ENCODE measurements at places on chromosomes 4 and X. TPM values are rescaled to one million over a fixed set of nuclear protein-coding genes. Genes with fewer than 3 reads are reported as not detected.

- H3K4me3 ChIP-seq, result no peak overlapping the region
- no peak for DNase-seq
- H3K27me3 ChIP-seq, result no peaks in the 10 kb centered on the region
- H3K4me1 ChIP-seq, result peaks cover 11% of the 10 kb centered on the region
- no peaks in the 10 kb centered on the region for H3K36me3 ChIP-seq
Observed at GRCh38 chr4:84914686-84915395, 51.6 kb downstream of the WDFY3 start.

GRCh38 chr4:168541266-168541953 is 44.6 kb downstream of the PALLD start:
- no peak for DNase-seq
- no peaks in the 10 kb centered on the region for H3K36me3 ChIP-seq
- H3K27me3 ChIP-seq, result no peaks in the 10 kb centered on the region
- H3K4me3 ChIP-seq, result no peak overlapping the region
- H3K4me1 ChIP-seq, result no peaks in the 10 kb centered on the region

GRCh38 chr4:146548443-146548842 is 26.7 kb upstream of the SLC10A7 start:
- H3K27me3 ChIP-seq, result no peaks in the 10 kb centered on the region
- H3K36me3 ChIP-seq, result no peaks in the 10 kb centered on the region
- no peak overlapping the region for H3K4me3 ChIP-seq
- no peak overlapping the region for H3K27ac ChIP-seq
- no peaks in the 10 kb centered on the region for H3K4me1 ChIP-seq

The PCYT1B gene
- total RNA-seq, result 0.33 TPM

- no peak for DNase-seq
- no peak overlapping the region for H3K4me3 ChIP-seq
- H3K27ac ChIP-seq, result peak overlapping the region; percentile 91
- H3K36me3 ChIP-seq, result no peaks in the 10 kb centered on the region
Observed at GRCh38 chr4:74108457-74109115, 9.6 kb upstream of the CXCL2 start.

DNA sequence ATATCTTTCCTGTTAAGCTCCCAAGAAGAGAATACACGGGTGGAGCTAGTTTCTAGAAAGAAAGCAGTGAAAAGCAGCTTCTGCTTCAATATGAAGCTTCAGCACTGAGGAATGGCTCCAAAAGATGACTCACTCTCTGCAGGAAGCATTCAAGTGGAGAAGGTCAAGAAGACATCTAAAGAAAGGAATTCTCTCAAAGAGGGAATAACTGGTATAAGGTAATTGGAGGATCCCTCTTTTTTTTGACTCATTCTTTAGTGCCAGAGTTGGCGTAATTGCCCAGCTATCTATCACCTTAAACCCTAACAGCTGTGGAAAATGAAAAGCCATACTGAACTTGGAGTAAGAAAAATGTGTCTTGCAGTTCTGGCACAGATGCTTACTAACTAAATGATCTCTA is 3.5 kb downstream of the EDA2R start:
- no peaks in the 10 kb centered on the region for H3K36me3 ChIP-seq
- H3K27ac ChIP-seq, result peak overlapping the region; percentile 68
- no peak for DNase-seq
- H3K4me1 ChIP-seq, result no peaks in the 10 kb centered on the region

The CT45A3 gene
- total RNA-seq, result not detected

DNA sequence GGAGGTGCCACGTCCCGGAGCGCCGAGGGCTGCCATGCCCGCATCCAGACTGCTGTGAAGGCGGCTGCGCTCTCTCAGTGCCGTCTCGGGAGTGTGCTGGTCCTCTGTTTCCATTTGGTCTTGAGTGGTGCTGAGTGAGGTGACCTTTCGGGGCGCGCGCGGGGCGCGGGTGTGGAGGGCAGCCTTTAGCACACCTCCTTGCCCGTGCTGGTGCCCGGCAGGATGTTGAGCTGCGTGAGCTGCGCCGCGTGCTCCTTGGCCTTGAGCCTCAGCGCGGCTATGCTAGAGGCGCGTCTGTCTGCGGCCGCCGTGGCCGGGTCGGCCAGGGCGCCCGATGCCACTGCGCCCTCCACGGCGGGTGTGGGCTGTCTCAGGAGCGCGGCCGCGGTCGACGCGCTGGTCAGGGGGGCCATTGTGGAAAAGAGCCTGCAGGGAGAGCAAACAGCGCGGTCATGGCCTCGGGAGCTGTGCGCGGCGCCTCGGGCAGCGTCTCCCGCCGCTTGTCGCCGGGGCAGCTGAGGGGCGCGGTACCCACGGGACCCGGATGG is 11.2 kb downstream of the ARX start:
- no peak for DNase-seq
- no peaks in the 10 kb centered on the region for H3K27me3 ChIP-seq

The FAAH2 gene
- 30.2 TPM for total RNA-seq

DNA sequence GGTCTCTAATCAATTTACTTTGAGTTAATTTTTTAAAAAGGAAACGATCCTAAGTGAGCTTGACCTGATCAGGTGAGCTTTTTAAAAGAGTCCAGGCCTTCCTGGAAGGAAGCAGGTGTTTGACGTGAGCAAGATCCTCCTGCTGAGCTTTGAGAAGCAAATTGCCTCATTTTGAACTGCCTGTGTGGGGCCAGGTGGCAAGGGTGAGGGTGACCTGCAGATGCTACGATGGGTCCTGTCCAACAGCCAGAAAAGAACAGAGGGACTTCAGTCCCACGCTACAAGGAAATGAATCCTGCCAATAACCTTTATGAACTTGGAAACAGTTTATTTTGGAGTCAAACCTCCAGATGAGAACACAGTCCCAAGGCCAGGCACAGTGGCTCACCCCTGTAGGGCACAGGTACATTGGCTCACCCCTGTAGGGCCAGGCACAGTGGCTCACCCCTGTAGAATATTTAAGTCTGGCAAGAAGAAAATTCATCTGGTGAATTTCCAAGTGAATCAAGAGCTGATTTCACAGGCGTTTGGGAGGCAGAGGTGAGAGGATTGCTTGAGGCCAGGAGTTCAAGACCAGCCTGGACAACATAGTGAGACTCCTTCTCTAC is 58.1 kb downstream of the CASP3 start:
- no peak overlapping the region for H3K27ac ChIP-seq
- DNase-seq, result no peak
- no peak overlapping the region for H3K4me3 ChIP-seq
- H3K27me3 ChIP-seq, result no peaks in the 10 kb centered on the region
- H3K36me3 ChIP-seq, result no peaks in the 10 kb centered on the region

DNA sequence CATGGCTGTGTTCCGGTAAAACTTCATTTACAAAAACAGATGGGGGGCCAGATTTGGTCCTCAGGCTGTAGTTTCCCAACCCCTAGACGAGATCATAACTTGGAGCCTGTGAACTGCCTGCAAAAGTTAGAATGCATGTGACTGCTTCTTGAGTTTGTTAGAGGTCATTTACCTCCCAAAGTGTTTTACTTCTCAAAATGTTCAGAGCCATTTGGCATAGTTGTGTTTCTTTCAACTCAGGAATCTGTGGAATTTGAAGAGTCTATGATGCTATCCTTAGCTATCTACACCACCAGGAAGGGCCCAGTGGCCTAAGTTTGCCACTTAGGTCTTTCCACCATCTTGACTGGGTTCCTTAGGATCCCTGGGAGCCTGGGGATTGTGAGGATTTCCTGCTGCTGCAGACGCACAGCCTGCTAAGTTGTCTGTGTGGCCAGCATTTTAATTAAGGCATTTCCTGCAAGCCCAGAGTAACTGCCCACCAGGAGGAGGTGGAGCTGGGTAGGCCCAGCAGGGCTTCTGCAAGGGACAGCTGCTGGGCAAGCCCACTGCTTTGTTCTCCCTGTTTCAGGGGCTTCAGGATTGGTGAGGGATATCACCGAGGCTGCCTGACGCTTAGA is 53.1 kb downstream of the CCNI start:
- H3K27me3 ChIP-seq, result no peaks in the 10 kb centered on the region
- DNase-seq, result no peak
- H3K4me1 ChIP-seq, result no peaks in the 10 kb centered on the region
- H3K27ac ChIP-seq, result peak overlapping the region; percentile 25
- no peaks in the 10 kb centered on the region for H3K36me3 ChIP-seq

GRCh38 chrX:45592101-45592500 is 391.4 kb upstream of the DIPK2B start:
- no peak for DNase-seq
- no peak overlapping the region for H3K27ac ChIP-seq

DNA sequence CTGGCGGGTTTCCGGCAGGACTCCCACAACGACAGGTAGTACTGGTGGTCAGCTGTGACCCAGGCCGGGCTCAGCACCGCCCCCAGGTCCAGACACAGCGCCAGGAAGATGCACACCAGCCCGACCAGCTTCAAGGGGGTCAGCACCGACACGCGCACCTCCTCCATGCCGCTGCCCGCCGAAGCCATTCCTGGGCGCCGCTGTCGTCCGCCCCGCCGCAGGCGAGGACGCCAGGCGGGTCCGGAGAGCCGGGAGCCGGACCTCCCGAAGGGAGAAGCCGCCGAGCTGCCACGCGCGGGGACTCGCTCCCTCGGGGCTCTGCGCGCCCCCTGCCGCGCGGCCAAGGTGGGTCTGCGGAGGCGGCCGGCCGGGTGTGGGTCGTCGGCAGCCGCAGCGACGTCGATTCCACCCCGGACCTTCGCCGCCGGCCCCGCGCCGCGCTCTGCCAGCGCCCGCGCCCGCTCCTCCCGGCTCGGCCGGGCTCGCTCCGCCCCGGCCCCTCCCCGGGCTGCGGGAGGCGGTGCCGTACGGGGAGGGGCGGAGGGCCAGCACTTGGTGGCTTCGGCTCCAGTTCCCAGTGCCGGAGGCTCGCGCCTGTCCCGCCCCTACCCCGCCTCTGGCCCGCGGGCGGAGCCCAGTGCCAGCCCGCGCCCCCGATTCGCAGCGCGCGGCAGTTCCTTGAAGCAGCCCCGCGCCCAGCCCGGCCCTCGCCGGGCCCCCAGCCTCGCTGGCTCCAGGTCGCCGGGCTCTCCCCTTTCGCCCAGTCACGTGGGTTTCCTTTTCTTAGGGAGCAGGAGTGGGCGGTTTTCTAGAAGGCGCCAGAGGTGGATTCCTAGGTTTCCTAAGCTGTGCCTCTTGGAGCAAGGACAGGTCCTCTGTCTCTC is at the start of gene TMEM47:
TMEM47 (minus strand) TSS at position 444 of the 884 bp plus-strand sequence; CDS start at position 188, 256 bp downstream.
- peak; percentile 40 for DNase-seq
- H3K4me3 ChIP-seq, result peak within 1 kb of the TSS; percentile 57
- no peaks in the 10 kb centered on the region for H3K4me1 ChIP-seq
- no peaks in the 10 kb centered on the region for H3K36me3 ChIP-seq
- peaks cover 26% of the 10 kb centered on the region for H3K27me3 ChIP-seq

GRCh38 chr4:77821775-77822174 is 2.6 kb upstream of the CNOT6L start:
- H3K4me3 ChIP-seq, result peak overlapping the region; percentile 79
- H3K27ac ChIP-seq, result peak overlapping the region; percentile 99
- H3K4me1 ChIP-seq, result no peaks in the 10 kb centered on the region
- DNase-seq, result no peak

GRCh38 chr4:146511381-146511780 is 10.4 kb downstream of the SLC10A7 start:
- DNase-seq, result no peak
- no peaks in the 10 kb centered on the region for H3K4me1 ChIP-seq
- H3K4me3 ChIP-seq, result no peak overlapping the region
- no peaks in the 10 kb centered on the region for H3K27me3 ChIP-seq
- H3K36me3 ChIP-seq, result no peaks in the 10 kb centered on the region

DNA sequence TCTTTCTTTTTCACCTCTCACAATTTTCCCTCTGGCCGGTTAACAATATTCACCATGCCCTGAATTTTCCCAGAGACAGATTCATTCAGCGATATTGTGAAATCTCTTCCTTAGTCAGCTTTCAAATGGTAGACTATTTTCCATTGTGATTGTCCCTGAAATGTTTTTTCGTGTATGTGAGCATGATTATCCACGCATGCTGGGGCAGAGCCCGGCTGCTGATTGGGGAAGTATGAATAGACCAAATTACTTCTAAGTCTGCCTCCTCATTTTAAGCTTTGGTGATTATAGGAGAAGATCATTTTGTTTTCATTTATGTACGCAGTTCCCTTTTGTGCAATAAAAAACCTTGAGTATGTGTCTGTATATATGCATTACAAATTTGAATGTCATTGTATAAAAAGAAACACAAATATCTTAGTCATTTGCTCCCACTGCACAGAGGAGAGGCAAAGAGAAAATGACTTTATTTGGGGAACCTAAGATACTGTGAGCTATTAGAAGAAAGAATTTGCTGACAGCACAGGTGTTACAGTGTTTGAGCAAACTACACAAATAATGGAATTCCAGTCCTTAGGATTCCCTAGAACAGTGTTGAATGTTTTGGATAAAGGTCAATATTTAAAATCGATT is 11.3 kb downstream of the DTHD1 start:
- H3K4me3 ChIP-seq, result no peak overlapping the region
- no peaks in the 10 kb centered on the region for H3K27me3 ChIP-seq
- H3K36me3 ChIP-seq, result no peaks in the 10 kb centered on the region
- H3K4me1 ChIP-seq, result no peaks in the 10 kb centered on the region

DNA sequence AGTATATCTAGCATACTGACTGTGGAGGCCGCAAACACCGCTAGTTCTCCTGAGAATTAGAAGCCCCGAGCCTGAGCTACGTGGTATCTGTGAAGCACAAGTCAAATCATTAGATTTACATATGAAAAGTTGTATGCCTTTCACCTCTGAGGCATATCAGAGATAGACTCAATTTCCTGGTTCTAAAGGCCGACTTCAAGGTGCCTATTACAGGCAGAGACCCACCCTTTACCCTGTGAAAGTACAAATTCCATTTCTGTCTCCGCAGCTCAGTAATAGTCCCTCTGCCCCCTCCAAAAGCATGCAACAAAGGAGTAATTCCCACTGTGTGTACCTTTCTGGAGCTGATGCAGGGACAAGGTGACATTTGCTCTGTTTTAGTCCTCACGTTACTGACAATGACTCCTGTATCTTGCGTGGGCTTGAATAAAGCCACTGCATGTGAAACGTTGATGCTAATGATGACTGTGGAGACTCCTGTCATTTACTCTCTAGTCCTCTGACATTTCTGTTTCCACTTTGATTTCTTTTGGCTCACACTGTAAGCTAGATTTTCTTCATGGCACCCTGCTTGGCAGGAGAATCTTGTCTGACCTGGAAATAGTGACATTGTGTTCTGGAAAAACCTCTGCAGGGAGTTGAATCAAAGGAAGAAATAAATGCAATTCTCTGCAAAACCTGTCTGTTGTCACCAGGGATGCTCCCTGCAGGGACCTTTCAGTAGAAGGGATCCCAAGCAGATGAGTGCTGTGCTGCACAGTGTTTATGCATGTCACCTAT is 273.2 kb upstream of the EMCN start:
- no peaks in the 10 kb centered on the region for H3K36me3 ChIP-seq
- no peak overlapping the region for H3K27ac ChIP-seq
- H3K4me3 ChIP-seq, result no peak overlapping the region
- no peaks in the 10 kb centered on the region for H3K4me1 ChIP-seq
- H3K27me3 ChIP-seq, result no peaks in the 10 kb centered on the region
- DNase-seq, result no peak

The NIPAL1 gene
- 9.4 TPM for total RNA-seq

The PRDM5 gene
- total RNA-seq, result 14.4 TPM

The MAGEB17 gene
- total RNA-seq, result 0.44 TPM

The POLN gene
- 3.3 TPM for total RNA-seq

- no peak overlapping the region for H3K4me3 ChIP-seq
- H3K4me1 ChIP-seq, result no peaks in the 10 kb centered on the region
- H3K27me3 ChIP-seq, result no peaks in the 10 kb centered on the region
- no peak for DNase-seq
Observed at GRCh38 chr4:83267830-83268475, 16.6 kb downstream of the COQ2 start.
